Activated CD8-positive, alpha-beta memory T cell treated with anti-CD3 and anti-CD28 coated beads for 1 hour (primary cell): ENCODE measurements at places on chromosomes 5 and 9.

DNA sequence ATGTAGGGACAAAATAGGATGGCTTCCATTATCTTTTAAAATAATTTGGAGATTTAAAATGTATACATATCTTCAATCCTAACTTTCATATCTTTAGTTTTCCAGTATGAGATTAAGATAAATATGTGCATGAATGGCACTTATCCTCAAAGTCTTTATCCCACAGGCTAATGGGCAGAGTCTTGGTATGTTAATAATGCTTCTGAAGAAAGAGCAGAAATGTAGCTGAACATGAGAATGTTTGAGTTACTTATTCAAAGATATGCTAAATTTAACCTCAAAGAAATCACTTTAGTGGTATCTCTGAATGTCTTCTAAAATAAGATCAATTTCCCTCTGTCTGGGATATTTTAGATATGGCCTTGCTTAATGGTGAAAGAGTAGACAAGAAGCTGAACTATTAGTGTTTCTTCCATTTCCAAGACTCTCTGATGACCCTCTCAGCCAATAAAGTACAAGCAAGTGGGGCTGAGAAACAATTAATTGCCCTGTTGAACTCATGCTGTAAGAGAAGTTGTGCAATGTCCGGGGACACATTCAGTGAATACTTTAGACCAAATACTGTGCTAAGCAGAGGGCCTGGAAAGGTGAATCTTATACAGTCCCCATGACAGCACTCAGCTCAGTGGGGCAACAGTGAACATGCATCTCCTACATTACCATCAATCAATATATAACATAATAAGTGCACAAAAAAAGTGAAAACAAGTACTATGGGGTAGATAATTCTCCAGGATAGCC lies 50.0 kb upstream of the ADAMTSL1 start:
- DNase-seq, result no peak

DNA sequence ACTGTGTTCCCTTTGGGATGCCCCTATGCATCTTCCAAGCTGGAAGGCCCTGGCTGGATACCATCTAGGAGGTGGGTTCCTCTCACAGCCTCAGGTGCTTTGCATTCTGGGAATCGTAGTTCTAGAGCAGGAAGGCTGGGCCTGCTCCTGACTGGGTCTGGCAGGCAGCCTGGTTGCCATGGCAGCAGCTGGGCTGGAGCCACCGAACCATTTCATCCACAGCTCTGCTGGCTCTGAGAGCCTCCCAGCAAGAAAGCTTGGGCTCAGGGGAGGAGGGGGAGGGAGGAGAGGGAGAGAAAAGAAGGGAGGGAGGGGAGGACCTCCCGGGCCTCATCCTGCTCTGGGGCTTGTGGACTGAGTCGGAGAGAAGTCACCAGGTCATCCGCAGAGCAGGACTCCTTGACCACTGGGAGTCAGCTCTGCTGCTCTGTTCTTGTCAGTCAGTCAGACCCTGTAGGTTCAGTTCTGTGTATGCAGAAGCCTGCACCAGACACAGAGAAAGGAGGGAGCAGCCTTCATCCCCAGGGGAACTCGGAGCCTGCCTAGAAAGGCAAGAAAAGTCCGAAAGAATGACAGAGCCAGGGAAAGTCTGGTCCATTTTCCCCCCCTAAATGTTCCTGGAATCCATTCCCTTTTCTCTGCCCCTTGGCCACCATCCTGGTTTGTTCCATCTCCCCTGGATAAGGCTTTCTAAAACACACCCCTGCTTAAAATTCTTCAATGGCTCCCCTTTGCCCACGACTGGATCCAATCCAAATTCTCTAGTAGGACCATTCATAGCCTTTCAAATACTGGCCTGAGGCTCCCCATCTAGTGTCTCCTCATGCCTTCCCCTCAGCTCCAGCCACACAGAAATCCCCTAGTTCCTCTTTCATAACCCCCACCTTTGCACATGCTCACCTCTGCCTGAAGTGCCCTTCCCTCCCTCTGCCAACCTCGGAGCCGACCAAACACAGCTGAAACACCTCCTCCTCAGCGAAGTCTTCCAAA lies 65.4 kb upstream of the ARAP3 start:
- no peak for DNase-seq

- DNase-seq, result no peak
These were observed 52.6 kb downstream of the SH3RF2 start for GRCh38 chr5:145988993-145989392.

GRCh38 chr5:13566871-13567339 lies 377.6 kb downstream of the DNAH5 start:
- no peak for DNase-seq

DNA sequence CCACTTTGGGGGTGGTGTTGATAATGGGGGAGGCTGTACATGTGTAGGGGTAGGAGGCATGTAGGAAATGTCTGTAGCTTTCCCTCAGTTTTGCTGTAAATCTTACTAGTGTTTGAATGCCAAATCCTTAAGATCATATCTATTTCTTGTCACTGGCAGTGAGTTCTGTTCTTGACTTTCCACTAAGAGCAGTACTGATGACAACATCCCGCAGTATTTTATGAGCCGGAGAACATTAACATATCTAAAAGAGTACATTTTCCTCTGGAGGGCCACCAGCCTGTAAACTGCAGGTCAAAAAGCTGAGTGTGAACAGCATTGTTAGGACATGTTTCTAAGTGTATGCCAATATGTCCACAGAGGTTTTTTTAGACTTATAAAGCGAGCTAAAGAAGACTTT lies 2.5 kb upstream of the HSPB3 start:
- no peak for DNase-seq

- no peak for DNase-seq
These were observed 277.3 kb downstream of the GLIS3 start for GRCh38 chr9:4022435-4023067.

DNA sequence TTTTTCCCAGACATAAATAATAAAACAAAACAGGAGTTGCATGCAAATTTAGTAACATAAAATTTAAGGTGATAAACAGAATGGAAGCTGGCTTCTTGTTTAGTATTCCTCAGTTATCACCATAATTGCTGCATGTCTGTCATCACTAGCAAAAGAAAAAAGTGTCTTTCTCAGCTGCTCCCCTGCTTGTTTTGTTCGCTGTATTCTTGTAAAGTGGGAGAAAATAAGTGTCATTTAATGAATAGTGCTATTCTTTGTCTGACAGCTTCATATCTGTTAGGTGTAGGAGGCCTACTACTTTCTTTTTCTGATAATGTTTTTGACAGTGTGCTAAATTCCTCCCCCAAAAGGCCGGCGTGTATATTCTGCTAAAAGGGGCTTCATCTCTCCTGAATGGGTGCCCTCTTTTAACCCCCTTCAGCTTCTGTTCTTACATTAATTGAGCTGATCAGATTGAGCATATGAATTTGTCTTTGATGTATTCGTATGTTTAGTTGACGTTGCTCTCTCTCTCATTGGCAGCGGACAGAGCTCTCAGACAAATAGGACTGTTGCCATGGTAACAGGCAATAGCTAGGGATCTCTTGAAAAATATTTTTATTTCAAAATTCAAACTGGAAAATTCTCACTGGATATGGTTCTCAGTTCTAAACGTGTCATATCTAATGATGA lies 303.8 kb downstream of the KIAA0825 start:
- DNase-seq, result no peak

GRCh38 chr9:119052339-119053030 lies 316.8 kb downstream of the BRINP1 start:
- no peak for DNase-seq
